Stimulated activated CD8-positive, alpha-beta memory T cell treated with anti-CD3 and anti-CD28 coated beads, Interleukin-2, amount 100 ng/mL, for 1 hour (primary cell): ENCODE measurements at places on chromosomes 12 and 14.

DNA sequence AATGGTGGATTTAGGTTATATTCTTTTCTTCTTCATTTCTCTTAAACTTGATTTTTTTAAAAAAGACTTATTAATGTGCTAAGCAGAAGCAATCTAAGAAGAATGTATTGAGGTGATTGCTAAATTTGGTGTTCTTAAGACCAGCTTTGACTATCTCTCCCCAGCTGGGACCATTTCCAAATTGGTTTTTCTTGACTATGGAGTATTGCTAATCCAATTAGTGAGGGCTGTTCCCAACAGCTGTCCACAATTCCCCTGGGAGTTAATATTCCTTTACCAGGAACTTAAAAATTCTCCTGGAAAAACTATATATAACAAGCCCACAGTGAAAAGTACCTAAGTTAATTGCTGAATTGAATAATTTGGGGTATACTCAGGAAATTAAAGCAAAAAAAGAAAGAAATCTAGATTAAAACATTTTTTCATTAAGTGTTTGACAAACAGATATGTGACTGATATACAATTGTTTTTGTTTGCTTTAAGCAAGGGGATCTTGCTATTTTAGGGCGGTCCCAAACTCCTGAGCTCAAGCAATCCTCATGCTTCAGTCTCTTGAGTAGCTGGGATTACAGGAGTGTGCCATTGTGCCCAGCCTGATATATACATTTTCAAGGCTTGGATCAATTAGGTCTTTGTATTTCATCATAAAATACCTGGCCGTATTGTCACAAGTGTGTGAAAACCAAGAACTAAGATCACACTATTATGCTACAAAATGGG lies 105.0 kb downstream of the FAR2 start:
- no peak for DNase-seq

DNA sequence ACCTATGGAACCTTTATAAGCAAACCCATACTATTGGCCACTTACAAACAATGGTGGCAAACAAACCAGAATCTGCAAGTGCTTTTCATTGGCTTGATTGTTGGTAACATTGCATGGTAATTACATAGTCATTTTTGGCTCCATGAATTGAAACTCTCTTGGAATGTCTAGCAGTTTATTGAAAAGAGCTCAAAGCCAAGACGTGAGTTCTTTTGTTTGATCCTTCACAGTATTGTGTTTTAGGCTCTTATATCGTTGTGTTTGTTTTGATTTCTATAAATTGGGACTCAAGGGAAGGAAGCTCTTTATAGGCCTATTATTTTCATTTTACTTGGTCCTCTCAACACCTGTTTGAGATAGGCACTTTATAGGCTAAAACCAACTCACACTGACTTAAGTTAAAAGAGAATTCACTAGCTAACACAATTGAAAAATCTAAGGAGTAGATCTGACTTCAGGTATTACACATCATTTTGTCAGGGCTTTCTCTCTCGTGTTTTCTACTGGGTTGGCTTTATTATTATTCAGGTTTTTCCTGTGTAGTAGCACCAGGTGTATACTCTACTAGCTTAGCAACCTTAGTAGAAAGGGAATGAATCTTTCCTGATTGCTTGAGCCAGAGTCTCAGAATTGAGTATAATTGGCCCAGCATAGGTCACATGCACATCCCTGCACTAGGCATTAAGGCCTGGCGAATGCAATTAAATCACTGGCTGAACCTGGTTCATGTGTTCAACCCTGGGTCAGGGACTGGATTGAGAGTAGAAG lies 341.4 kb downstream of the RAD51B start:
- DNase-seq = no peak

- no peak for DNase-seq
Observed at GRCh38 chr12:106296179-106296877, 6.2 kb upstream of the TCP11L2 start.

DNA sequence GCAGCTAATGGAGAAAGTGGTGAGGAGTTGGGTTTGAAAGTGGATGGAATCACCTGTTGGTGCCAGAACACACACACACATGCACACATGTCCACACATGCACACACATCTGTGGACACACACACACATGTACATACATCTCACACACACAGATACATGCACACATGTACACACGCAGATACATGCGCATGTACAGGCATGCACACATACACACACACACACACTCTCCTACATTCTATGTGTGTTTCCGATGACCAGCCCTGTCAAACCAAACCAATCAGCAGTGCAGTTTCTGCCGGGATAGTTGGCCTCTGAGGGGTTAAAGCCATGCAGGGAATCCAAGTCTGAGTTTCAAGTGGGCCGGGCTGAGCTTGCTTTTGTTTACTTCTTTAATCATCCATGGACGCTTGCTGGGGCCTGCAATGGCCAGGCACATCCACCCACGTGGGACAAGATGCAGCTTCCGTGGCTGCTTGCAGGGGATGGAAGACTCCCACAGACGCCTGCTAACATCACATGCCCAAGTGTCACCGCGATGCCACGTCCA lies 52.5 kb downstream of the GALNT9 start:
- DNase-seq = no peak

GRCh38 chr14:101817501-101818001 lies 56.0 kb downstream of the PPP2R5C start:
- DNase-seq = no peak

DNA sequence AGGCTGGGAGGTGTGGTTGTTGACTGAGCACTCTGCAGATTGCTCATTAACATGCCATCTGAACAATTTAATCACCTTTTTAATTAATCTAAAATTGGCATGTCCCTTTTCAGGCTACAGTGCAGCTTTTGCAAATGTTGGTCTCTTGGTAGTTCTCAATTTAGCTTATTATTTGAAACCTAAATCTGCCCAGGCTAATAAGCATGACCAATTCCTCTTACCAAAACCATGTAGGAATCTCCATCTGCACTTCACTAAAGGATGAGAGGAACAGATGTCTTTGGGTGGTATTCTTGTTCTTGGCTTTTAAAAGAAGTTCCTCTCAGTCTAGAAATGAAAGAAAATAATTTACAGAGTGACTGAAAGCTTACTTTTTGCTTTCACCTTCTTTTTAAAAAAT lies 190.1 kb upstream of the RMST start:
- DNase-seq = no peak

DNA sequence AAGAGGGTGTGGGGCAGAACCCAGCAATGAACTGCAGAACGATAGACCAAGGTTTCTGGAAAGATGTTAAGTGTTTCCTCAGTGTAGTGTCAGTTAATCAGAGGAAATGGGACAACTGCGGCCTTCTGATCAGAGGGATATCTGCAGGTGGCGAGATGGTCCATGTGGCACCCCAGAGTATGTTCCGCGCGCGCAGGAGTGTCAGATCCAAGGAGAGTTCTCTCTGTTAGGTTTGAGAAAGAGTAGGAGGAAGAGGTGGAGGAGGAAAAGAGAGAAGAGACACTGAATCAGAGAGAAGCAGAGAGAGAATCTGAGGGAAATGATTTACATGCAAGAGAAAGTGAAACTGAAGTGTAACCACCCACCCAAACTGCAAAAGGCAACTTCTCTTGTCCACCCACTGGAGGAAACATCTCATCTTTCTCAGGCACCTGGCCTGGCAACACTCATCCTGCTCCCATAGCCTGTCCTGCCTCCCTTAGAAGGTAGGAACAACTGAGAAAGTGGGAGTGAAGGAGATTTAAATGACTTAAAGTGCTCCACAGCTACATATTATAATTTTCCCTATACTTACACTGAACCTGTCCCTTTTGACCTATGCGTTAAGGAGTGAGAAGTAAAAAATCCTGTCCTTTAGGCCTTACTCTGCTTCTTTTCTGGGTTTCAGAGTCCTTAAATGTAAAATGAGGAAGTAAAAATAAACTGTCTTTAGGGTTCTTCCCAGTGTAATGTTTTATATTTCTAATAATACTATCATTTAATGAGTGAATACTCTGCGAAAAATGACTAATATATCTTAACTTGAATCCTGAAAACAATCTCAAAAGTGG lies 6.8 kb upstream of the TESPA1 start:
- DNase-seq = no peak

DNA sequence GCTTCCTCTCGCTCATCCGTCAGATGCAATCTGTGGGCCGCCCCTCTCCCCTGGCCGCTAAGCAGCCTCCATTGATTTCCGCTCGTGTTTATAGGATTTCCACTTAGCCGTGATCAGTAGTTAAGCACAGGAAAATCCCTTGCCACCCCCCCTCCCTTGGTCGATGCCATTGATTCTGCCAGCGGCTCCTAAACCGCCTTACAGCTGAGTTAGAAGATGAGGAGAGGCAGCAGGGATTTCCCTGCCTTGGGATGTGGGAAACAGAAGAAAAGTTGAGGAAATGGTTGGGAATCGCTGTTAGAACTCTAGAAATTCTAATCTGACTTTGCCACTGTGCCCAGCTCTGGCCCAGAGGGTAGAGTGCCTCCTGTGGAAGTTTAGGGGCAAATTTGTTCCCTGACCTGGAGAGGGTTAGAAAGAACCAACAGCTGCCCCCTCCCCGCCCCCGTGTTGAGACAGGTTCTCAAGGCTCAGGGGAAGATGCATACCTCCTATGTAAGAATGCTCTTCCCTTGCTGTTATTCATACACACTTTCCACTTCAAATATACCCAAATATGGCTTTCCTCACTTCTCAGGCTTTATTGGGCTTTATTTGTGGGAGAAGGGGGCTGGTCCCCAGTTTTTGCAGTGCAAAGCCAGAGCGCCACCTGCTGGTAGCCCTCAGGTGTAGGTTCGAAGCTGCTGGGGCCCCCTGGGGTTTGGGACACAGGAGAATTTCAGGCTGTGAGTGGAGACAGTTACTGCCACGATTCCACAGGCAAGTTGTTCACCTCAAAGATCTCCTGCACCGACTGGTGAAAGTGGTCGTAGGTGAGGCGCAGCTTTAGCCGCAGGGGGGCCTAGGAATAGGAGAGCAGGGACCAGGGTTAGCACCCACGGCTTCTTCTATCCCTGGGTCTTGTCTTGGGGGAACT lies 3.2 kb downstream of the THTPA start:
- DNase-seq = peak; percentile 54

- DNase-seq = peak; percentile 67
Observed at GRCh38 chr12:685388-685787, 22.1 kb upstream of the NINJ2 start.

GRCh38 chr12:91007531-91008290 lies 2.9 kb upstream of the EPYC start:
- no peak for DNase-seq

GRCh38 chr14:103206836-103207387 lies 83.7 kb downstream of the TNFAIP2 start:
- DNase-seq = no peak

DNA sequence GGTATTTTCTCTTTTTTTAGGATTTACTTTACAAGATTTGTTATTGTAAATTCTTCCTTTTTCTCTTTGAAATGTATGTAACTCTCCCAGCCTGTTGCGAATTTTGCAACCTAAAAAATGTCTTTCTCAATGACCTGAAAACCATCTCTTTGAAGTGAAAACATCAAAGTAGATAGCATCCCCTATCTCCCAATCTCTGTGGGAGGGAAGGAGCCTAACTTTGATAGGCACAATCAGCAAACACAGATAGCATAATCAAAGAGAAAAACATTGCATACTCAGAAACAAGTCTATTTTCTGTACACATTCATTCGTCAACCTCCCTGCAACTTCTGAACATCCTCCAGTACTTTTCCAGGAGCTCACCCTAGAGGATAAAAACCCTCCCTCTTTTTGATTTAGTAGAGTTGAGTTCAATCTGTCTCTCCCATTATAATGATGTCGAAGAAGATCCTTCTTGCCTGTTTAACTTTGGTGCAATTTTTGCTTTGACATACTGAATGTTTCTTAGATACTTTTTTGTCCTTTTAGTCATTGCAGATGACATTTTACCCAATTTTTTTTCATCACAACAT lies 849.2 kb upstream of the LRFN5 start:
- DNase-seq = no peak

- DNase-seq = no peak
Observed at GRCh38 chr12:83158613-83159207, 472.0 kb downstream of the TMTC2 start.

DNA sequence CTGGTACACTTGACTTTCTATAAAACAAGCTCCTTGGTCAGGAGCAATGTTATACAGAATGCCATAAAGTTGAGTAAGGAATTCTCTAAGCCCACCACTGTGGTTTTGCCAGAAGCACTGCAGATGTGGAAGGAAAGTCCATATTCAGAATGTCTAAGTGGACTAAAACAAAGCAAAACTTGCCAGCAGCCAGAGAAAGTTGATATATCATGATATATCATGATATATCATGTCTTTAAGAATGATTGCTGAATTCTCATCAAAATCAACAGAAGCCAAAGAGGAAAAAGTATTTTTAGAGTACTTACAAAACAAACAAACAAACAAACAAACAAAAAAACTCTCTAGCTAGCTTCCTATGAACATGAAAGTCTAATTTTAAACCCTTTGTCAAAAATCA lies 424.8 kb upstream of the OR4E1 start:
- no peak for DNase-seq

DNA sequence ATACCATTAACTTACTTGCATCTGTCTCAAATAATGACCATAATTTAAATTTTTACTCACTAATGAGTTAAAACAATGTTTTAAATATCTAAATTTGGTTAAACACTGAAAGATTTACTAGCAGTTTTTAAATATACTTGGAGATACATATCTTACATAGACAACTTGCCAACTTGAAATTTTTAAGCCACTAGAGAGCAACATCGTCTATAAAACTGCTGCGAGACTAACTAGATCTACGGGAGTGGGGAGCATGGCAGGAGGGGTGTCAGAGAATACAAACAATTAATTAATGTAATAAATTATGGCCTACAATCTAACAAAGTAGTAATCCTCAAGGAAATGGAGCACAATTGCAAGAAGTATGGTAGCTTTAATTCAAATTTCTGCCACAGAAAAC lies 120.4 kb downstream of the LRRIQ1 start:
- no peak for DNase-seq

DNA sequence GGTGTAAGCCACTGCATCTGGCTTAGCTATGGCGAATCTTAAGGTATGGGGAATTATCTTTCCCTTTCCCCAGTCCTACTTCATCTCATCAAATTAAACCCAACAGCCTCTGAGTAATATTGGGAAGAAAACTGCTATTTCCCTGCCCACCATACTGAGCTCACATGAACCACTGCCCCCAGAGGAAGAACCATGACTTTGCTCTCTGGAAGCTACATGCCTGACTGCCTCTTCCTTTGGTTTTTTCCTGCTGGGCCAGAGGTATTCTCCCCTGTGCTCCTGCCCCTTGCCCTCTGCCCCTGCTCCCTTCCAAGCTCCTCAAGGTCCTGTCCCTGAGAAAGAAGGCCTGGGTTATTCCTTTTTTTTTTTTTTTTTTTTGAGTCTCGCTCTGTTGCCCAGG lies 15.2 kb downstream of the RILPL2 start:
- no peak for DNase-seq

- DNase-seq = no peak
Observed at GRCh38 chr14:94103554-94104150, 6.9 kb upstream of the IFI27 start.

DNA sequence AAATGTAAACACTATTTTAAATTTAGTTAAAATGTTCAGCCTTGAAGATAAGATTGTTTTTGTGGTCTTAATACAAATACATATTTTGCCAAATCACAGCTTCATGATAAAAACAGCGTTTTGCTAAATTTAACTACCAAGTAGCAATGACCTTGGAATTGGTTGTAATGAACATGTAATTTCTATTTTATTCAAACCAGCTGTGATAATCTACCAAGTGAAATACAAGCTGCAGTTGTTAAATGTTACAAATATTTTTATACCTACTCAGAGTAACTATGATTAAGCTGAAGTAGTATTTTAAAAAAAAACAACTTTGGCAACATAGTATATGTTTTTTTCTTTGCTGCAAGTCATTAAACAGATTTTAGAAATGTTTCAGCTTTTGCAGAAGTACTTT lies 96.2 kb downstream of the CPSF2 start:
- no peak for DNase-seq

GRCh38 chr12:19382111-19382526 lies 57.2 kb upstream of the AEBP2 start:
- DNase-seq = no peak

GRCh38 chr12:46442239-46442638 lies 69.7 kb upstream of the SLC38A2 start:
- DNase-seq = no peak
